ENCODE measurements at places on chromosomes 3 and 15. TPM values are rescaled to one million over a fixed set of nuclear protein-coding genes. Genes with fewer than 3 reads are reported as not detected.

ZBTB11 gene
- polyA plus RNA-seq = 6.8 TPM

ADGRG7 gene
- not detected for polyA plus RNA-seq

CLDN11 gene
- not detected for polyA plus RNA-seq

- DNase-seq = peak; percentile 7
- peaks cover 1% of the 10 kb centered on the region for H3K27me3 ChIP-seq
- no peaks in the 10 kb centered on the region for H3K36me3 ChIP-seq
- H3K4me1 ChIP-seq = no peaks in the 10 kb centered on the region
- H3K4me3 ChIP-seq = no peak overlapping the region
Observed at GRCh38 chr15:81809543-81809942, 236.3 kb downstream of the MEX3B start.

DNA sequence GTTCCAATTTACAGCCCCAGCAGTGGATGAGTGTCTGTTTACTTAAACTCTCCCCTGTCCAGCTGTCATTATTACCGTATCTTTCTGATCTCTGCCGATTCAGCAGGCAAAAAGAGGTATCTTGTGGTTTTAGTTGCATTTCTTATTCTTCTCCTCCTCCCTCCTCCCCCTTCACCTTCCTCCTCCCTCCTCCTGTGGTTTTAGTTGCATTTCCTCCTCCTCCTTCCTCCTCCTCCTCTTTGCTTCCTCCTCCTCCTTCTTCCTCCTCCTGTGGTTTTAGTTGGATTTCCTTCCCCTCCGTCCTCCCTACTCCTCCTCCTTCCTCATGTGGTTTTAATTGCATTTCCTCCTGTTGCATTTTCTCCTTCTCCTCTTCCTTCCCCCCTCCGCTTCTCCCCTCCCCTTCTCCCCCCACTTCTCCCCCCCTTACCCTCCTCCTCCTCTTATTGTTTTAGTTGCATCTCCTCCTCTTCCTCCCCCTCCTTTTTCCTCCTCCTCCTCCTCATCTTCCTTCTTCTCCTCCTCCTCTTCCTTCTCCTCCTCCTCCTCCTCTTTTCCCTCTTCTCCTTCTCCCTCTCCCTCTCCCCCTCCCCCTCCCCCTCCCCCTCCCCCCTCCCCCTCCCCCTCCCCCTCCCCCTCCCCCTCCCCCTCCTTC lies 25.3 kb upstream of the VPS33B start:
- no peak for DNase-seq
- peaks cover 15% of the 10 kb centered on the region for H3K27me3 ChIP-seq
- no peaks in the 10 kb centered on the region for H3K36me3 ChIP-seq
- H3K27ac ChIP-seq = no peak overlapping the region
- H3K4me1 ChIP-seq = peaks cover 31% of the 10 kb centered on the region
- peak overlapping the region; percentile 25 for H3K4me3 ChIP-seq

GRCh38 chr3:25084016-25084415 lies 344.0 kb upstream of the RARB start:
- no peaks in the 10 kb centered on the region for H3K27me3 ChIP-seq
- no peak for DNase-seq
- no peak overlapping the region for H3K27ac ChIP-seq
- no peaks in the 10 kb centered on the region for H3K4me1 ChIP-seq
- no peak overlapping the region for H3K4me3 ChIP-seq

GRCh38 chr15:89171136-89172072 lies 50.0 kb downstream of the RLBP1 start:
- DNase-seq = no peak
- H3K27me3 ChIP-seq = no peaks in the 10 kb centered on the region
- no peak overlapping the region for H3K27ac ChIP-seq
- H3K4me1 ChIP-seq = peaks cover 4% of the 10 kb centered on the region

KCNH8 gene
- 5.8 TPM for polyA plus RNA-seq
